Adipose tissue (tissue), 3 donors: ENCODE measurements at places on chromosomes 2 and 18. TPM values are rescaled to one million over a fixed set of nuclear protein-coding genes. Genes with fewer than 3 reads are reported as not detected.

NETO1 gene
- polyA plus RNA-seq, result not detected

KLHL29 gene
- 1.4 TPM for polyA plus RNA-seq

AMER3 gene
- polyA plus RNA-seq, result 0.28 TPM

ZRANB3 gene
- polyA plus RNA-seq, result 2.0 TPM

GPR35 gene
- polyA plus RNA-seq, result 0.60 TPM

SAG gene
- polyA plus RNA-seq, result not detected

ALLC gene
- 0.45 TPM for polyA plus RNA-seq

CCDC141 gene
- 0.54 TPM for polyA plus RNA-seq

UGT1A7 gene
- polyA plus RNA-seq, result not detected

SCG2 gene
- polyA plus RNA-seq, result 0.24 TPM

AGAP1 gene
- polyA plus RNA-seq, result 6.3 TPM

ADAM17 gene
- polyA plus RNA-seq, result 15.9 TPM

PRSS56 gene
- not detected for polyA plus RNA-seq

SIX2 gene
- 30.5 TPM for polyA plus RNA-seq

CRYGC gene
- polyA plus RNA-seq, result not detected

REL gene
- polyA plus RNA-seq, result 8.5 TPM

C2orf80 gene
- polyA plus RNA-seq, result not detected

LYPD6 gene
- 1.2 TPM for polyA plus RNA-seq

EGR4 gene
- 0.28 TPM for polyA plus RNA-seq

PAIP2B gene
- 30.7 TPM for polyA plus RNA-seq

PCARE gene
- 0.07 TPM for polyA plus RNA-seq

MFF gene
- polyA plus RNA-seq, result 74.9 TPM

CCBE1 gene
- polyA plus RNA-seq, result 1.0 TPM

IL1R2 gene
- 31.5 TPM for polyA plus RNA-seq

HNRNPLL gene
- 14.1 TPM for polyA plus RNA-seq

HOXD3 gene
- polyA plus RNA-seq, result 0.22 TPM

DTYMK gene
- polyA plus RNA-seq, result 17.8 TPM

C2orf72 gene
- polyA plus RNA-seq, result 0.46 TPM

CABLES1 gene
- polyA plus RNA-seq, result 18.7 TPM

ERICH2 gene
- 1.6 TPM for polyA plus RNA-seq

ZNF396 gene
- polyA plus RNA-seq, result 0.56 TPM

GREB1L gene
- polyA plus RNA-seq, result 4.5 TPM

ZNF521 gene
- 12.4 TPM for polyA plus RNA-seq

LGALSL gene
- 6.4 TPM for polyA plus RNA-seq

RGPD4 gene
- polyA plus RNA-seq, result not detected

TGFA gene
- polyA plus RNA-seq, result 1.8 TPM

RAPGEF4 gene
- 2.6 TPM for polyA plus RNA-seq

CFAP65 gene
- polyA plus RNA-seq, result 0.04 TPM

LYG1 gene
- 2.9 TPM for polyA plus RNA-seq

ZNF519 gene
- polyA plus RNA-seq, result 1.2 TPM
